ENCODE measurements at places on chromosomes 6 and 20.

GRCh38 chr6:158630938-158631616 is 13.5 kb downstream of the DYNLT1 start:
- no peak for DNase-seq

DNA sequence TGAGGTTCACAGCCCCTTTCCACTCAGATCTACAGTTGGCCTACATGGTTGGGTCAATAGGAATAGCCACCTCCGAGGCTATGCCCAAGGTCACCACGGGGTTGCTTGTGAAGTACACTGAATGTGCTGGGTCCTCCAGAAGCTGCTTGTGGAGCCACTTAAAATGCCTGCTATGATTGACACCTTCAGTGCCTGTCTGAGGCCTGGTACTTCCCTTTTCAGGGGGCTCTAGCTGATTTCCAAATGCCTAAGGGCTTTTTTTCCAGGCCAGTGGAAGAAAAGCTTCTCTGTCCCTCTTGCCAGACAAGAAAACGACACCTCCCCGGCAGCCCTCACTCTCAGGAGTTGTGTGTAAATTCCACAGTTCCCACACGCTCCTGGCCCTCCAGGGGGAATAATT is 6.3 kb upstream of the NXT1 start:
- no peak for DNase-seq

DNA sequence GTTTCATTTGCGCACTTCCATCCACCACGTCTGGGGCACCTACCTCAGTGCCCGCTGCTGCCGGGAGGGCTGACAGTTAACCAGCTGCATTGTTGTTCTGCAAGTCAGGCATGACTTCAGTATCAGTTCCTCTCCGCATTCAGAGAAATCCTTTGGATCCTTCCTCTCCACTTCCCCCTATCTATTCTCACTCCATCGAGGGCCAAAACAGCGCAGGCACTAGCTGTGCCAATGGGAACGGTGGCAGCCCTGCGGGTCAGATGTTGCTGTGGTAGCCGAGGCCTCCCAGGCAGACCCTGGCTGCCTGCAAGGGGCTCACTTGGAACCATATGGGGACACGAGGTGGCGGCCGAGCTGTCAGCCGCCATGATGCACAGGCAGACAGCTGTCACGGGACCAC is 64.2 kb upstream of the INSM1 start:
- no peak for DNase-seq

DNA sequence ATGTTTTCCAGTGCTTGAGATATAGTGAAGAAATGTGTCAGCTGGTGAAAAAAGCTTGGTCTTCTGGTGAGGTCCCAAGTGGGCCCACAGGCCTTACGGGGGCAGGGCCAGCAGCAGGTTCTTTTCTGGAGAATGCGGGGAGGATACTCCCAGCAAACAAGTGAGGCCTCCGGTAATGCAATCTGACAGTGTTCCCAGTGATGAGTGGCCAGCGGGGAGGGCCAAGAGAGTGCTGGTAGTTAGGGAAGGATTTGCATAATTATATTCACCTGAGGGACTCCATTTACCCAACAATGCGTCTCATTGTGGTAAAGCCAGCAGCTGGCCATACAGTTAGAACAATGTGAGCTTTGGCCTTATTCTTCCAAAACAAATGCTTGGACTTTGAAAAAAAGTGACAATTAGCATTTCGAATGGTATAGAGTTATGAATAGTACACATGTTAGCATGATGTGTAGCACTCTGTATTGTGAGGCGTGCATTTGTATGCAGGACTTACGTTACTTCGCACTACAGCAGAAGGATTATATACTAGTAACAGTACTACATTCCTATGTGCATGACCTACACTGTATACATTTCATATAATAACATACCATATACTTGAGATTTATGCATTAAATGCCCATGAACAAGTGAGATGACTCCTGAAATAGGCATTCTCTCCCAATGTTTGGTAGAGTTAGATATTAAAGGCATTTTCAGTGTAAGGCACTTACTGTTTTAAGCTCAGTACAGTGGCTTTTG is 69.8 kb downstream of the MYB start:
- DNase-seq, result no peak

- no peak for DNase-seq
Observed at GRCh38 chr6:132344811-132345210, 56.5 kb downstream of the MOXD1 start.

GRCh38 chr20:39133201-39133600 is 171.1 kb downstream of the DHX35 start:
- no peak for DNase-seq

- DNase-seq, result no peak
Observed at GRCh38 chr20:35404614-35405259, 7.0 kb downstream of the UQCC1 start.

GRCh38 chr6:151690303-151690702 is 117.2 kb upstream of the ESR1 start:
- DNase-seq, result no peak

DNA sequence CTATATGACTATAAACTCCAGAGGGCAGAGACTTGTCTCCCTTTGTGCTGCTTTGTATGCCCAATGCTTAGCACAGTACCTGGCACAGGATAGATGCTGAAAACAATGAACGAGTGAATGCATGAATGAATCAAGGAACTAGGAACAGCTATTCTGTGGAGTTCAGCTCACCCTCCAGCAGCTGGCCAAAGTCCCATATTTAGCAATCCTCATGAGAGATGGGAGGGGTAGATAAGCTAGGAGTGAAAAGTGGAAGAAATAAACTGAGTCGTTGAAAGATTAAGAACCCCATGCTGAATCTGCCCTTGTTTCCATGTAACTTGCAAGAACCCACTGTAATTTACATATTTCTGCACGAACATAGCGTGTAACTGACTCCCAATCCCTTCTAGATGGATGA is 106.5 kb downstream of the MAFB start:
- DNase-seq, result no peak

DNA sequence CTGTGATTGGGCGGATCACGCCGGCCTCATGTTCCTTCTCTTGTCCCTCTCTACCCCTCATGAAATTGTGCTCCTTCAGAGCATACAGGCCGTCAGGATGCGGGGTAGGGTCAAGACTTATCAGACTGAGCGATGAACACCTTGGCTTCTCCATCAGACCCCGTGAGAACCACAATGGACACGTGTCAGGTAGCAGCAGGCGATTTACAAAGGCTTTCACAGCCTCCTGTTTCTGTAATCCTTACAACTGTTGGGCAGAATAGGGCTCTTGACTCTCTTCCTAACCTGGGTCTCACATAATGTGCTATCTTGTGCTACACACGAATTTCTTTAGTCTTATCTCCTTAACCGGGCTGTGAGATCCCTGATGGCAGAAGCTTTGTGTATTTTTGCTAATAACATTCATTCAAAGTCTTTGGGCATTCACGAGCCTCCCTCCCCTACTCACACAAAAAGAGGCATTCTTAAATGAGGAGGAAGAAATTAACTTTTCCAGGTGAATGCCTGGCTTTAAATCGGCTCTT is 122.9 kb upstream of the SLC22A23 start:
- no peak for DNase-seq

DNA sequence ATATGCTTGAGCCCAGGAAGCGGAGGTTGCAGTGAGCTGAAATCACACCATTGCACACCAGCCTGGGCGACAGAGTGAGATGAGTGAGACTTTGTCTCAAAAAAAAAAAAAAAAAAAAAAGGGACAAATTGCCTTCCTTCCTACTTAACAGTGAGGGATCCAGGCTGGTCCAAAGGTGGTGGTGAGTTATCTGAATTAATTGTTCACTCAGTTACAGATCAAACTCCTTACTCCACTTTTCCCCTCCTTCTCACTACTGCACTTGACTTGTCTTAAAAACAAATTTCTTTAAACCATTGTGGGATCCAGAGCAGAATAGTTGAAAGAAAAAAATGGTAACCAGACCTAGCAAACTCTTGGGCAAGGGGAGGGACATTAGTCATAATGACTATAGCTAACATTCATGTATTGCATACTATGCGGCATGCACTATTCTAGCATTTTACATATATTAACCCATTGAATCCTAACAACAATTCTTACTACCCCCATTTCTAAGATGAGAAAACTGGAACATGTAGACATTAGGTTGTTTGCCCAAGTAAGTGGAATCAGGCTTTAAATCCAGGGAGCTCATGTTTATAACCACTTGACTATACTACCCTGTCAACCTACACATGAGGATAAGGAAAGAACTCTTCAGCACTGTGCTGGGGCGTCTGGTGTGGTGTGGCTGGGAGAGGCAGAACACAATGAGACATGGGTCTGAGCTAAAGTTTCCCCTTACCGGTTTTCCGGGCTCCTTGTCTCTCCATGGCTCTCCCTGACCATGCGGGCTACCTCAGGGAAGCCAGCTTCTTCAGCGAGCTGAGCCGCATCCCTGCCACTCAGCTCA is 1.5 kb downstream of the GPANK1 start:
- no peak for DNase-seq

GRCh38 chr20:62244644-62245108 is 6.4 kb downstream of the OSBPL2 start:
- DNase-seq, result no peak

- DNase-seq, result no peak
Observed at GRCh38 chr20:10519361-10520046, 84.4 kb downstream of the SLX4IP start.

DNA sequence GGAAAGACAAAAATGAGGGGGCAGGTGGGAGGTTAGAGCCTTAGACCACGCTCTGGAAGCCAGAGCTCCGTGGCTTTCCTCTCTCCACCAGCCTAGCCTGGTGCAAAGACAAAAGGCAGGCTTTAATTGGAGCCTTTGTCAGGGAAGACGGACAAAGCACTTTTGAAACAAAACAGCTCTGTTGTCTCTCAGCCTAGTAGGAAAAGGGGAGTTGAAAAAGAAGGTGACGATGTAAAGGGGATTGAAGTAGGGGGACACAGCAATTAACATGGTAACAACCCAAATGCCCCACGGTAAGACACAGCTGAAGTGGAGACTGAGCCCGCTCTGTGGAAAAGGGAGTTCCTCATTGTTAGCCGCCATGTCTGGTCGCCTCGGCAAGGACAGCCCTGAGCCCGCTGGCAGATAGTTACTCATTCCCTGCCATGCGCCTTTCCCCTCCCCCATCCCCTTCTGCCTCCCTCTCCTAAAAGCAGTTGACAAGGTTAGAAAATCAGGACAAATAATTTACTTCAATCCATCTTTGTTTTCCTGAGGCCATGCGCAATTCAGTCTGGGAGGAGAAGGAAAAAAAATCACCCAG is 93.0 kb downstream of the TCP11 start:
- no peak for DNase-seq

DNA sequence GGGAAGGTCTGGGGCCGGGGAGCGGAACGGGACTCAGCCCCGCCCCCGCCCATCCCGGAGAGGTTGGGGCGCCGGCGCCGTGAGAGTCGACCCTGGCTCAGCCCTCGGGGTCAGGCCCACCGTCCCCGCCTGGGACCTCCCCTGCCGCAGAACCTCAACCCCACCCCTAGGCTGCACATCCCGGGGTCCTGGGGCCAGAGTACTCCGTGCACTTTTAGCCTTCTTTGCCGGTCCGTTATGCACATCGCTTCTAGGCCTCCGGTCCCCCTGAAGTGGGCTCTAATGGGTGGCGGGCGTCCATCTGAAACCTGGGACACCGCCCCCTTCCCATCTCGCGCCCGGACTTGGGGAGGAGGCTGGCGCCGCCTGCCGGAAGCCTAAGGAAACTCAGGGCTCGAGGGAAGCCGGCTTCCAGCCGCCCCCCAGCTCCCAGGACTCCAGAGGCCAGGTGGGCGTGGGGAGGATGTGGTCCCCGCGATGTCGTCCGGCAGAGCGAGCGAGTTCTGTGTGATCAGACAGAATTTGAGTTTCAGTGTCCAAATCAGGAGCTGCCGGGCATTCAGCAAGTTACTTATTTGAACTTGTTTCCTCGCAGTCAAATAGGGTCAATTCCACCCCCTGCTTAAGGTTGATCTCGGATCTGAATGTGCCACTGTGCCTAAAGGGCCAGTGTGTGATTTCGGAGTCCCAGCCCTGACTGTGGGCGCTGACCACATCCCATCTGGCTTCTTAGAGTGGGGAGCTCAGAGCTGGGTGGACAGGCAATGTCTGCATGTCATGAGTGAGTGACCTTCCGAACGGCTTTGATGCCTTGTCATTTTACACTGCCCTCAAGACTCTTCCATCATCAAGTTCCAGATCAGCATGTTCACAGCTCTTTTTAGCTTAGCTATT is 47.6 kb downstream of the CPXM1 start:
- peak; percentile 36 for DNase-seq

DNA sequence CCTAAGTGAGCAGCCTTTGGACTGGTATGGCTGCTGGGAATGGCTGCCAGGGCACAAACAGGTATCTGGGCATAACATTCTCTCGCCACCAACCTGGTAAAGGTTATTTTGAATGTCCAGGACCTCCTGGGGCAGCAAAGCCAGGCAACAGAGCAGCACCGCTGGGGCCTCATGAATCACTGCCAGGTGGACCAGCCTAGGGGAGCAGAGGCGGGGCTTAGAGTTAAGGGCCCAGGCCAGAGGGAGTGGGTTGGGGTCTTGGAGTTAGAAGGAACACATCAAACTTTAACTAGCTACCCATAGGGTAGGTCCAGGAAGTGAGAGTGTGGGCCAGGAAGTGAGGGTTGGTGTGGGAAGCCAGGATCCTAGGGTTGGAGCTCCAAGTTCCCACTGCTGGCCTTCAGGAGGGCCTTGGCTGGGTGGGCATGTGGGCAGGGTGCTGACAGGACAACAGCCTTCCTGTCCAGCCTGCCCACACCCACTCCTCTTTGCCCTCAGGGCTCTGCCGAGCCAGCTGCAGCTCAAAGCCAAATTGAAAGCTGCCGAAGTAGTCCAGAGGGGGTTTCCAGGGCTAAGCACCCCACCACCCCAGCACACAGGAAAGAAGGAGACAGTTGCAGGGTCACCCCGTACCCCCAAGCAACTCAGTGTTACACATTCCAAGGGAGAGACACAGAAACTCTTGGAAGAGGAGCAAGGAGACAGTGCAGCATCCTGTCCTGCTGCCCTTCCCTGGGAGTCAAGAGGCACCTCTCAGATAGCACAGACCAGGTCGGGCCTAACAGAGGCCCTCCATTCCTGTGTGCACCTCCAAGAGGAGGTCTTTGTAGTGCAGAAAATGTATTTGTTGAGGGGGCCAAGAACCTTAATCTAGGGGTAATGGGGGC is 2.6 kb downstream of the NFKBIE start:
- no peak for DNase-seq

DNA sequence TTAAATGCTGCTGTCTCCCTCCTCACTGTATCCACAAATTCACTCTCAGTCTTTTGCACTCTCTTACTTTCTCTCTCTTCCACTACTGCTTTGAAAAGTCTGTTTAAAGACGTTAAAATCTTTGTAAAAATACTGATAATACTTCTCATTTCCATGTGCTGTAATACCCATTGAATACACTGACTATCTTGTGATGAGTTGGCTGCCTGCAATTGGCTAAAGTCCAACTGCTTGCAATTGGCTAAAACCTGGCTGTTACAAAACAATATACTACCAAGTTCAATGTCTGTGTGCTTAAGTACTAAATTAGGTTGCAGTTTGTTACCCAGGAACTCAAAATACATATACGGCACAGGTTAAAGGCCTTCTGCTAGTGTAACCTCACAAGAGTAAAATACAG is 264.8 kb downstream of the THBS2 start:
- DNase-seq, result no peak

DNA sequence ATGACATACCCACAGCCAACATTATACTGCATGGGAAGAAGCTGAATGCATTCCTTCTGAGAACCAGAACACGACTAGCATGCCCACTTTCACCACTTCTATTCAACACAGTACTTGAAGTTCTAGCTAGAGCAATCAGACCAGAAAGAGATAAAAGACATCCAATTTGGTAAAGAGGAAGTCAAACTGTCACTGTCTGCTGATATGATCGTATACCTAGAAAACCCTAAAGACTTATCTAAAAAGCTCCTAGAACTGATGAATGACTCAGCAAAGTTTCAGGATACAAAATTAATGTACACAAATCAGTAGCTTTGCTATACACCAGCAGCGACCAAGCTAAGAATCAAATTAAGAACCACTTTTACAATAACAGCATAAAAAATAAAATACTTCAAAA is 60.5 kb downstream of the EYS start:
- DNase-seq, result no peak
